Spleen (tissue), 13 donors: ENCODE measurements at places on chromosomes 6 and 20. TPM values are rescaled to one million over a fixed set of nuclear protein-coding genes. Genes with fewer than 3 reads are reported as not detected.

DNA sequence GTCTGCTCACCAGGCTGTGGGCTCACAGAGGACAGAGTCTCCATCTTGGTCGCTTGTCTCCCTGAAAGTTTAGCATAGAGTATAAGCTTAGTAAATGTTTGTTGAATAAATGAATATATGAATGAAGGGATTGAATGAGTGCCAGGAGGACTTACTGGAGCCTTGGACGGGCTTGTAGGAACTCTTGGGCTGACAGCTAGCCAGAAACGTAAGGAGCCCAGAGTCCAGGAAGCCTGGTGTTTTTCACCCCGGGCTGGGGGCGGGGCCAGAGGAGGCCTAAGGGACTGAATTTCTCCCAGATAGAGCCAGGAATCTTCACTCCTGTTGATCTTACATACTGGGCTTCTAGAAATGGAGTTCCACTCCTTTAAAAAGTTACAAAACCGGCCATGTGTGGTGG is 68.5 kb upstream of the SRSF6 start:
- no peak for DNase-seq

DNA sequence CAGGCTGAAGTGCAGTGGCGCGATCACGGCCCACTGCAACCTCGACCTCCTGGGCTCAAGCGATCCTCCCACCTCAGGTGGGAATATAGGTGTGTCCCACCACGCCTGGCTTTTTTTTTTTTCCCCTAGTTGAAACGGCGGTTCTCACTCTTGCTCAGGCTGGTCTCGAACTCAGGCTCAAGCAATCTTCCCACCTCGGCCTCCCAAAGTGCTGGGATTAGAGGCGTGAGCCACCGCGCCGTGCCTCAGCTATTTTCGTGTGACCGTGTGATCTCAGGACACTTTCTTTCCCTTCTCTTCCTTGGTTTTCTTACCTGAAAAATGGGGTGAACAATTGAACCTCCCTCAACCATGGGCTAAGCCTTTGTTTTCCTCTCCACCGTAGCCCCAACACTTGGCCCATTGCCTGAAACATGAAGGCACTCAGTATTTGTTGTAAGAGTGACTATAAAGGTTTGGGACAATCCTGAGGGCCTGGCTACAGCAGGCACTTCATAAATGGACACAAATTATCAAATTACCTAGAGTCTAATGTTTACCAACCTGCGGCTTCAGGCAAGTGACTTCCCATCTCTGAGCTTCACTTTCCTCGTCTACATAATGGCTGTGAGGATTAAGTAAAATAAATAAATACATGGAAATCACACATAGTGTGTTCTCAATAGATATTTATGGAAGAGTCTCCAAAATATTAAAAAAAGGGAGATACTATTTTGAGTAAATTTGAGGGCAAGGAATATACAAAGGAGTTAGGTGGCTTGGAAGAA is 31.4 kb upstream of the ID1 start:
- peak; percentile 77 for DNase-seq

GPX5 gene
- not detected for polyA plus RNA-seq

RPP40 gene
- 9.9 TPM for polyA plus RNA-seq

HM13 gene
- polyA plus RNA-seq = 62.1 TPM
